Brain (organoid and tissue), 16 donors: ENCODE measurements at places on chromosomes 16 and 17.
A peak's percentile ranks its signal among the peaks of the same experiment; 100 is the strongest.

DNA sequence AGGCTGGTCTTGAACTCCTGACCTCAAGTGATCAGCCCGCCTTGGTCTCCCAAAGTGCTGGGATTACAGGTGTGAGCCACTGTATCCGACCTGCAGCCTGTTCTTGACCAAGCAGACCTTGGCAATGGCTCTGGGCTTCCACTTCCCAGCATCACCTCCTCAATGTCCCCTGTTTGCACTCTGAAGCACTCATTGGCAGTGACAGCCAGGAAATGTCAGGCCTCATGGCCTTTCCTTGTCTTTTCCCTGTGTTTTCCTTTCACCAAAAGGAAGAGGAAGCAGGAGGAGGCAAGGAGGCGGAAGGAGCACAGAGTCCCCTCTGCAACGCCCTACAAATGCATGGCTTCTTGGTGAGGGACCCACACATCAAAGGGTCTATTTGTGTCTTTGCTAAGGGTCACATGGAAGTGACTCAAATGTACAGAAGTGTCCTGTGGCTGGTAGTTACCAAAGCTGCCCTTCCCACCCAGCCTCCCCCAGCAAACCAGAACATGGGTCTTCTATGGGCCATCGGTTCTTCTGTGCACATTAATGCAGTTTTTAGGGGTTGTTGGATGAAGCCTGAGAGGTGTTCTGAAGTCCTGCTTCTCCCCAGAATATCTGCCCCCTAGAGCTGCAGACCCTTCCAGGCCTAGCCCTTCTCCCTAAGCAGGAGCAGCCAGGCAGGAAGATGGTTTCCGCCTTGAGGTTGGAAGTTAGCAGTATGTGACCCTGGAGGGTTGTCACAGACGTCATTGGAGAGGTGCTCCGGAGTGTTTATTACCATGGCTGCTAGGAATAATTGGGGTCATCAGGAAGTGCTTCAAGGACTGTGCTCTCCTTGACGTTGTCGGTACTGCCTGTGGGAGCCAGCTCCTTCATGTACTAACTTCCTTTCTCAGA, 60.8 kb downstream of the WIPI1 start:
- DNase-seq = no peak

- no peak for DNase-seq
Observed at GRCh38 chr16:76650582-76650981, 373.4 kb downstream of the CNTNAP4 start.

DNA sequence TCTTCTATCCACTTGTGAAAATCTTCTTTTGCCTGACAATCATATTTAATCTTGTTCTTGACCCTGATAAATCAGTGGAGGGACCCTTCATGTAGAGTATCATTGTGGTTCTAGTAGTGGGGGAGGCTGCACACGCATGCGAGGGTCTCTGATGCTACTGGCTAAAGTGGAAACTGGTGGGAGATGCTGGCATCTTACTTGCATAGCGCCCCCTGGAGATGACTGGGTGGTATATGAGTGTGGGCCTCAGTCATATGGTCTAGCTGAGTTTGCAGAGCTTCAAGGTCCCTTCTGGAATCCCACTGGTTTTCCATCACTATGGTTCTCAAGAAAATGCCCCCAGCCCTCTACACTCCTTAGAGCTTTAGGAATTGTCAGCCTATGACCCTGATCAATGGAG, 236.4 kb upstream of the AXIN2 start:
- no peak for DNase-seq

- no peak for DNase-seq
Observed at GRCh38 chr17:21003007-21003621, 39.7 kb downstream of the USP22 start.

DNA sequence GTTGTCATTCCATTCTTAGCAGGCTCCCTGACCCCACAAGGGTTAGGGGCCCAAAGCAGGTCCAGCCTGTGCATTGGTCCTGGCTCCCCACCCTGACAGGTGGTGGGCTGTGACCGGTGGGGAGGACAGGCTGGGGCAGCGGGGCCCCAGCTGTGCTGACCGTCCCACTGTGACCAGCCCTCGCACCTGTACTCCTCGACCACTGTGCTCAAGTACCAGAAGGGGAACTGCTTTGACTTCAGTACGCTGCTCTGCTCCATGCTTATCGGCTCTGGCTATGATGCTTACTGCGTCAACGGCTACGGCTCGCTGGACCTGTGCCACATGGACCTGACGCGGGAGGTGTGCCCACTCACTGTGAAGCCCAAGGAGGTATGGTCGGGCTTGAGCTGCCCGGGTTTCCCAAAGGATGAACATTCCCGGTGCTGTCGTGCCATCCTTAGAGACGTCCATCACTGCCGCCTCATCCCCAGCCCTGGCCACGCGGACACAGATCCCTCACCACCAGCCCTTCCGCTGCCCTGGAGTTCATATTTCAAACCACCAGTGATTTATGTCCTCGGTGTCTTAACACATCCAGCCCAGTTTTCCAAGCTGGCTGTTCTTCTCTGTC, 7.3 kb downstream of the DRC7 start:
- no peak for DNase-seq

DNA sequence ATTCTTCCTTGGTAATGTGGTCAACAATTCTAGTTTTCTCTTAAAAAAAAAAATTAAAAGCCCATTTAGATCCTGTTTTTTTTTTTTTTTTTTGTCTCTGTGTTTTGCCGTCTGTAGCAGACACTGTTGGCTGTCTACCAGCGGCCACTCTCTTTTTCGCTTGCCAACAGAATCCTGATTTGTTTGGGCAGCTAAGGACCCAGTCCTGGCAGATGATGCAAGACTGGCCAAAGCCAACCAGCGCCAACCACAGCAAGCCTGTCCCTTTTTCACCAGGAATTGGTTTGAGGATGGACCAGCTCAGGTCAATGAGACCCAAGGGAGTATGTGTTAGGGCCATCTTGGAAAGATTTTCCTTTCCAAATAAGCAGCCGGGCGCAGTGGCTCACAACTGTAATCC, 28.2 kb downstream of the ST3GAL2 start:
- peak; percentile 68 for DNase-seq

- DNase-seq = no peak
Observed at GRCh38 chr16:75112734-75113491, 3.7 kb downstream of the LDHD start.

- peak; percentile 99 for DNase-seq
Observed at GRCh38 chr16:68084504-68085258, 489 bp upstream of the NFATC3 start.
